ENCODE measurements at places on chromosomes 1 and 21. TPM values are rescaled to one million over a fixed set of nuclear protein-coding genes. Genes with fewer than 3 reads are reported as not detected.

OR2L3 gene
- total RNA-seq: not detected

CD1B gene
- total RNA-seq: not detected

EFCAB14 gene
- 38.8 TPM for total RNA-seq

KIAA1614 gene
- not detected for total RNA-seq

PTPN7 gene
- total RNA-seq: 83.1 TPM

NID1 gene
- not detected for total RNA-seq

SNIP1 gene
- total RNA-seq: 24.2 TPM

KCNT2 gene
- not detected for total RNA-seq

Measured in OCI-LY7 (cell line).